ENCODE measurements at places on chromosomes 12 and 14.

GRCh38 chr14:49209416-49209815 is 376.8 kb downstream of the RPS29 start:
- no peak for DNase-seq

- DNase-seq = no peak
Measured at GRCh38 chr12:104050436-104050835, 449 bp upstream of the GLT8D2 start.

DNA sequence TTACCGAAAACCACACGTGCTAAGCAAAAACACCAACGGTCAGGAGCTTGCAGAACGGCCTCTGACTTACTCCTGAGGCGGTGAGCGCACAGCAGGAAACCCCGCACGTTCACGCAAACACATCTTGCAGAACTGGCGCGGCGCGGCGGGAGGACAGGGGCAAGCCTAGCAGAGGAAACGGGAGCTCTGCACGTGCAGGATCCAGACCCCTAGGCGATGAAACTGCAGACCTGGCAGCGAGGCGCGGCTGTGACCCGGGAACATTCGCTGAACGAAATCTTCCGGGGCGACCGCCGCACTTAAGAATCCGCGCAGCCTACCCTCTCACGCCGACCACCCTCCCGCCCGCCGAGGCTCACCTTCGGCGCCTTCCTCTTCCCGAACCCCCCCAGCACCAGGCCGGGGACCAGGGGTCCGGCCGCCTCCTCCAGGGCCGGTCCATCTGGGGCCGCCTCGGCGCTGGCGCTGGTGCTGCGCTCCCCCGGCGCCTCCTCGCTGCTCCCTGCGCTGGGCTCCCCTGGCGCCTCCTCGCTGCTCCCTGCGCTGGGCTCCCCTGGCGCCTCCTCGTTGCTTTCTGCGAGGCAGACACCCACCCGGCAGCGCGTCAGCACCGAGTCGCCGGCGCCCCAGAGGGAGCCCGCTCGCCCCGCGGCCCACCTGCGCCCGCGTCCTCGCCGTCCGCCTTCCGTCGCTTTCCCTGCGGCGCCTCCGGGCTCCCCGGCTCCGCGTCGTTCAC is 615 bp downstream of the DDX51 start:
- DNase-seq = no peak

- DNase-seq = no peak
Measured at GRCh38 chr14:56199095-56199981, 81.1 kb downstream of the PELI2 start.

DNA sequence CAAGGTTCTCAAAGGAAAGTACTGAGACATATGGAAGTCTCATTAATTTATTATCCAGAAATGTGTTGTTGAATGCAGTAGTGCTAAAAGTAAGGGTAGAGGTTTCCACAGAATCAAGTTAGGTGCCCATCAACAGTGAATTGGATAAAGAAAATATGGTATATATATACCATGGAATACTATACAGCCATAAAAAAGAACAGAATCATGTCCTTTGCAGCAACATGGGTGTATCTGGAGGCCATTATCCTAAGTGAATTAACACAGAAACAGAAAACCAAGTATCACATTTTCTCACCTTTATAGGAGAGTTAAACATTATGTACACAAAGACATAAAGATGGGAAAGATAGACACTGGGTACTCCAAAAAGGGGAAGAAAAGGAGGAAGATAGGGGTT is 149.9 kb upstream of the RASSF8 start:
- DNase-seq = no peak

Measured in stimulated activated CD4-positive, alpha-beta T cell treated with anti-CD3 and anti-CD28 coated beads, Interleukin-1b, Interleukin-23, amount 100 ng/mL, for 1 hour (primary cell).